ENCODE measurements at places on chromosomes 12 and 14.

GRCh38 chr12:52347551-52348510, 19.4 kb downstream of the KRT85 start:
- no peak for DNase-seq

DNA sequence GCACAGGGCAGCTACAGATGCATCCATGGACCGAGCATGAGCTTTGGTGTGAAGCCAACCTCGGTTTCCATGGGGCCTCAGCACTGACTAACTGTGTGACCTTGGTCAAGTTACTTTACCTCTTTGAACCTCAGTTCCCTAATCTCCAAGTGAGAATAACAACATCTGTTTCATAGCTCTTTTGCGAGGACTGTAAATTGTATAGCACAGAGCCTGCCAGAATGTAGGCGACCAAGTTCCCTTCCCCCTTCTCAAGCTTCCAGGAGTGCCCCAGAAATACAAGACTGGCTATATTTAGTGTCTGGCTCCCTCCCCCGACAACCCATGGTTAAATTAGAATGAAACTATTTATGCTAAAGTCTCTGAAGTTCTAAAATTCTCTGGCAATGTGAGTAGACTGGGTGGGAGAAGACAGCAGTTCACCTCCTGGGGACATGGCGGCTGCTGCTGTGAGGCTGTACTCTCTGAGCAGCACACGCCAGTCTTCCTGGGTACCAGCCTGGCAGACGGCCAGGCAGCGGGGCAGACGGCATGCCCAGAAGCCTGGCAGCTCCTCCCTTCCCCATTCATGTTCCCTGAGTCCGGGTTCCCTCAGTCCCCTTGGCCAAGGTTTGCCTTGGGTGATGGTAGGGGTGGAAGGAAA, 22.0 kb upstream of the TMED10 start:
- DNase-seq, result peak; percentile 45

- DNase-seq, result no peak
These were observed 23.6 kb upstream of the KCNH3 start for GRCh38 chr12:49515266-49515665.

GRCh38 chr12:67957383-67957782, 31.9 kb upstream of the IFNG-AS1 start:
- no peak for DNase-seq

- DNase-seq, result peak; percentile 77
These were observed 13.5 kb downstream of the AMN1 start for GRCh38 chr12:31715283-31715825.

- no peak for DNase-seq
These were observed 304.7 kb upstream of the TMTC1 start for GRCh38 chr12:30088259-30088995.

- DNase-seq, result no peak
These were observed 48.5 kb downstream of the CDC42BPB start for GRCh38 chr14:103008768-103009357.

DNA sequence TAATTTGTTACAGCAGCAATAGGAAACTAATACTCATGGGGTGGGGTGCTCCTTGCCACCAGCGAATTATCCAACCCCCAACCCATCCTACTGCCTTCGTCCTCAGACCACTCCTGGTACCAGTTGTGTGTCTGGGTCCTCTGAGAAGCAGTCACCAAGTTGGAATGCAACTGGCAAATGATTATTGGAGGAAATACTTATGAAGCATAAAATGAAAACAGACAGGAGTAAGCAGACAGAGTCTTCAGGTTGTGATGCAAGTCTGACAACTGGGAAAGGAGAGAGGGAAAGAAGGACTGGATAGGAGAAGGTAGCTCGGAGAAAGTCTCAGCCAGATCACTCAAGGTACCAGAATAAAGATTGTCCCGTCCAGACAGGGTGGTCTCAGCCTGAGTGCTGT, 181.1 kb upstream of the ARID2 start:
- DNase-seq, result no peak

DNA sequence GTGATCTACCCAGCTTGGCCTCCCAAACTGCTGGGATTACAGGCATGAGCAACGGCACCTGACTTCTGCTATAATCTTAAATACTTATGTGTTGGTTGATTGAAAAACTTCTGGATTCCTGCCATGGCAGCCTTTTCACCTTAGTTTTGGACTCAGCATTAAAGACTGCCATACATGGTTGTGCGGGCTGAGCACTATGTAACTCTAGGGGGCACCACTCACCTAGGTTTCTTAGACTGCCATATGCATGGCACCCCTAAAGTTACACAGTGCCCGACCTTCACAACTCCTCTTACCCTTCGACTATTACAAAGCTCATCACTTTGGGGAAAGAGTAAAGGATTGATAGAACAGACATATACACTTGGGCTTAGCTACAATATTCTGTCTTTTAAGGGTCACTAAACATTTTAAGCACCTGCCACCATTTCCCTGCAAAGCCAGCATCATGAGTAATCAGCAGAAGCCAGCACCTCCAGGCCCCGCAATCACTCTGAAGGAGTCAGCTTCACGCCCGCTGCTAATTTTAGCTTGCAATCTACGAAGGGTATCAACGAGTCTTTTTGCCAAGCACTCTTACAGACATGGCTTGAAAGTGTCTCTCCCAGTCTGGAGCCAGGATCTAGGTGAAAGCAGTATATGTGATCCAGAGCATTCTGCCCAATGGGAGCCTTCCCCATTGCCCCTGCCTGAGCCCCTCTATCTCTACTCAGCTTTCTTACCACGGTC, 59.8 kb downstream of the SUDS3 start:
- DNase-seq, result peak; percentile 9

DNA sequence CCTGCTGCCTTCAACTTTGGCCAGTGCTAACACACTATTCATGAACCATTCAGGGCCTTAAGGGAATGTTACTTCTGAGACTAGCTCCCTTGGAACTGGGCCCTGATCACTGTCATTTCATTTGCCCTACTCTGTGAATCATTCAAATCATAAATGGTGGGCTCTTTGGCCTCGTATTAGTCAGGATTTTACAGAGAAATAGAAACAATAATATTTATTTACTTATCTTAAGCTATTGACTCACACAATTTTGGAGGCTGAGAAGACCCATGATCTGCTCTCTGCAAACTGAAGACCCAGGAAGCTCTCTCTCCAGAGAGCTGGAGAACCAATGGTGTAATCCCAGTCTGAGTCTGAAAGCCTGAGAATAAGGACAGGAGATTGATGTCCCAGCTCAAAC, 398.5 kb downstream of the LRIG3 start:
- DNase-seq, result no peak

DNA sequence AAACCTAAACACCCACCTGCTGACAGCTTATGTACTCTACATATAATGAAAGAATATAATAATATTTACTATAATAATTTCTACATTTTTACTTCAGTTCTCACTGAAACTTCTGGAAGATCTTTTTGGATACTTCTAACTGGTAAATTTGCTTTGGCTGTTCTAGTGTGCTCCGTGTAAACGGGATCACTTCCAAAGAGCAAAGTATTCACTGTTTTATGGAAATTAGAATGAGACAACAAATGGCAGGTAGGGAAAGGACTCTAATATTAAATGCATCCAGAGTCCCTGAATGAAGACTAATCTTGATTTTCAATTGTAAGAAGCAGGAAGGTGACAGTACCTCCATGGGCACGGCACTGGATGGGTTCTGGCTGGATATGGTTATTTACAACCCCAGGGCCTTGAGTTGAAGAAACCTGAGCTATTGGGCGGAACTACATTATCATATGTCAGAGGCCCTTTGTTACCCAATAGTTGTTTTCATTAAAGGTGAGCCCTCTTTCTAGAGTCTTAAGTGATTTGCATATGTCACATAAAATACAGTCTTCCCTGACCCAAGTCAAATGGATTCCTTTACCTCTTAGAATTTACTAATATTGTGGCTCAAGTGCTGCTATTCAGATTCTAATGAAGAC, 10.7 kb downstream of the ERP29 start:
- no peak for DNase-seq

- DNase-seq, result no peak
These were observed 18.3 kb downstream of the IL26 start for GRCh38 chr12:68207276-68207675.

- no peak for DNase-seq
These were observed 38.7 kb upstream of the NCOR2 start for GRCh38 chr12:124605883-124606774.

- DNase-seq, result peak; percentile 44
These were observed 888 bp upstream of the EEA1 start for GRCh38 chr12:92929983-92930382.

DNA sequence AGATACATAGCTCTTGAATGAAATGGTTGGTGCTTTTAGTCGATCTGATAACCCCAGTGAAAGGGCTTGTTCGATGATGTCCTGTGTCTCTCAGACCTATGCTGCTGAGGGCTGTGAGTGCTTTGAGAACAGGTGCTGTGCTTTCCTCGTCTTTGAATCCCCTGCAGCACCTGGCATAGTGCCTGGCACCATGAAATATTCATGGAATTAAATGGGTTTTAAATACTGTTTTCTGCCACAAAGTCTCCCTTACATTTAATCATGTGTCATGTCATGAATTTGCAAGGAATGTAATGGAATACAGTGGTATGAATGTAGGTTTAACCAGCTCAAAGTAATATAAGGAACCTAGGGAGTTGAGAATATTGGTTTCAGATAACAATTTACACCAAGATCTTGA, 220.5 kb upstream of the PRICKLE1 start:
- no peak for DNase-seq

- DNase-seq, result no peak
These were observed 21.6 kb upstream of the BLTP3B start for GRCh38 chr12:100164153-100164704.

GRCh38 chr14:60328583-60328982, 79.6 kb downstream of the PPM1A start:
- DNase-seq, result no peak

DNA sequence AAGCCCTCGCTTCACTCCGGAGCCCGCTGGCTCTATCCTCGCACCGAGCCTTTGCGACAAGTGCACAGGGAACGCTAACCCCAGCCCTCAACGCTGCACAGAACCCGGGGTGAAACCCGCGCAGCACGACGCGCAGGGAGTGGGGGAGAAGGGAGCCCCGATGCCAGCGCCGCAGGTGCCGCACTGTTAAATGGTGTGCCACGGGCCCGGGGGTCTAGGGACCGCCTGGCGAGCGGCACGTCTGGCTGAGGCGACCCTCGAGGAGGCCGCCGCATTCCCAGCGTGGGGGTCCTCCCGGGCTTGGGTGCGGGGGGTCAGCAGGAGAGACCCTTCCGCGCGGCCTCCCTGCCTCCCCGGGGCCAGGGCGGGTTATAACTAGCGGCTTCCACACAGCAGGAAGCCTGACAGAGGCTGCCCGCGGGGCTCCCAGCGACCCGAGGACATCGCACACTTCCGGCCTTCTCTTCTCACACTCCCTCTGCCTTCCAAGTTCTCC, 23.8 kb upstream of the LRTM2 start:
- no peak for DNase-seq

GRCh38 chr12:63968673-63969072, 124.2 kb downstream of the SRGAP1 start:
- peak; percentile 93 for DNase-seq

GRCh38 chr12:65607401-65607841, 216.9 kb upstream of the HMGA2 start:
- no peak for DNase-seq

GRCh38 chr14:95142208-95142607, 15.1 kb downstream of the DICER1 start:
- no peak for DNase-seq

- no peak for DNase-seq
These were observed 4.8 kb upstream of the SERPINA9 start for GRCh38 chr14:94480809-94481208.

GRCh38 chr12:6110006-6110405, 14.5 kb downstream of the VWF start:
- DNase-seq, result no peak

- DNase-seq, result peak; percentile 76
These were observed at the start of gene ZNF641 for GRCh38 chr12:48350249-48351021. ZNF641 (minus strand) TSS chr12:48350919; CDS start chr12:48348090, 2,829 bp downstream.

- DNase-seq, result no peak
These were observed 37.8 kb upstream of the PLBD1 start for GRCh38 chr12:14605401-14605989.

DNA sequence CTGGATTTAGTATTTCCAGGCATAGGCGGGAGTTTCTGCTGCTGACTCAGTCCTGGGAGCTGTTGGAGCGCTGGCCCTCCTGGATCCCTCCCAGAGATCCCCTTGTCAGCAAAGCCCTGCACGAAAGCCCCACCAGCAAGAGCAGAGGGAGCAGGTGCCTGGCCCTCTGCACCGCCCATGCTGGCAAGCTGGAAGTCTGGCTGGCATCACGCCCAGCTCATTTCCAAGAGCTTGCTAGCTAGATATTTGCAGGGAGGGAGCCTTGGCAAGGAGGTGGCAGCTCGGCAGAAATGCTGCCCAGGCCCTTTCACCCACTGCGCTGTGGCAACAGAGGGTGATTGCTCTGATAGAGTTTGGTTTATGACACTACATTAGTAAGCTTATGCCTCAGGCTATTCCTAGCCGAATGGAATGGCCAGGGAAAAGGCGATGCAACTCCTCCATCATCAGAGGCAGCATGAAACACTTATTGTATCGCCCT, 193.9 kb downstream of the EMP1 start:
- DNase-seq, result peak; percentile 83

DNA sequence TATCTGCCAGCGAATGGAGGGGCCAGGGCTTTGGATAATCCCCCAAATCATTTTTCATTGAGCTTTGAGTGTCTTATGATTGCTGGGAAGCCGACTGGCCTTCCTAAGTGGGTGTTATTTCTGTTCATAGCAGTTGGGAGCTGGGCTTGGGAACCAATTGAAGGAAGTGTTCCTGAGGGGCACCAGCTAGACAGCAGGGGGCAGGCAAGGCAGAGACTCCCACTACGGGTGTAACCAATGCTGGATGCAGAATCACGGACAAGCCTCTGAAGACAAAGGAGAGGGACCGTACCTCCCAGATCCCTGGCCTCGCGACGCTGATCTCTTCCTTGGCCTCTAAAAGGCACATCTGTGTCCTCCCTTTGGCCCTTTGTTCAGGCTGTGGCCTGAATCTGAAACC, 149.0 kb upstream of the PRMT8 start:
- DNase-seq, result peak; percentile 64

DNA sequence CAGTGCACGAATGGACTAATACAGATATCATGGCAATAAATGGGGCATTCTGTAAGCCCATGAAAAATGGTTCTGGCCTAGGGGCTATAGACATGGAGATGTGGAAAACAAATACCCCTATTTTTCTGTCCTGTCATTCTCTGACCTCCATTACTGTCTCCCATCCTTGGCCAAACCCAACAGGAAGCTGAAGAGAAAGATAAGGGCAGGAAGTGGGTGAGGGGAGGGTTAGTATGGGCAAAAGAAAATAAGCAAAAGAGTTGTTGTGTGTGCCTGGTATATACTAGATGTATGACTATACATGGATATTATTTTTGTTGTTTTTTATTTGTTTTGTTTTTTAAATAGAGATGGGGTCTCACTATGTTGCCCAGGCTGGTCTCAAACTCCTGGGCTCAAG, 339.3 kb downstream of the PCNX1 start:
- DNase-seq, result no peak

All from pons (tissue), 1 donor.